ENCODE measurements at places on chromosomes 5 and 9.

DNA sequence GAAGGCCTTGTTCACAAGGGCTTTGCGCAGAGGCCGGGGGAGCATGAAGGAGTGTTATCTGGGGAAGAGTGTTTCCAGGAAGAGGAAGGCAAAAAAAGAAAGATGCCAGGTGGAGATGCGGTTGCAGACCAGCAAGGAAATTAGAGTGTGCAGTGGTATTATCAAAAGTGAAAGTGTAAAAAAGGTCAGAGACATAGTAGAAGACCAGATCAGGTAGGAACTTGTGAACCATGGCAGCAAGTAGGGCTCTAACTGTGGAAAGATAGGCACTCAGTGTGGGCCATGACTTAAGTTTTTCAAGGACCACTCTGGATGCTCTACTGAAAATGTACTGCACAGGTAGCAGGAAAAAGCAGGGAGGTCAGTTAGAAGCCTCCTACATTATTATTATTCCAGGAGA, 90.1 kb upstream of the SPOCK1 start:
- H3K4me3 ChIP-seq: no peak overlapping the region
- H3K4me1 ChIP-seq: no peaks in the 10 kb centered on the region
- H3K27me3 ChIP-seq: no peaks in the 10 kb centered on the region
- no peak overlapping the region for H3K27ac ChIP-seq
- no peak for DNase-seq

- peaks cover 21% of the 10 kb centered on the region for H3K4me1 ChIP-seq
- no peaks in the 10 kb centered on the region for H3K27me3 ChIP-seq
- peak; percentile 58 for DNase-seq
- peak overlapping the region; percentile 99 for H3K4me3 ChIP-seq
- H3K27ac ChIP-seq: peak overlapping the region; percentile 94
- no peaks in the 10 kb centered on the region for H3K36me3 ChIP-seq
Measured at GRCh38 chr5:154756009-154756867, 1.1 kb downstream of the LARP1 start.

DNA sequence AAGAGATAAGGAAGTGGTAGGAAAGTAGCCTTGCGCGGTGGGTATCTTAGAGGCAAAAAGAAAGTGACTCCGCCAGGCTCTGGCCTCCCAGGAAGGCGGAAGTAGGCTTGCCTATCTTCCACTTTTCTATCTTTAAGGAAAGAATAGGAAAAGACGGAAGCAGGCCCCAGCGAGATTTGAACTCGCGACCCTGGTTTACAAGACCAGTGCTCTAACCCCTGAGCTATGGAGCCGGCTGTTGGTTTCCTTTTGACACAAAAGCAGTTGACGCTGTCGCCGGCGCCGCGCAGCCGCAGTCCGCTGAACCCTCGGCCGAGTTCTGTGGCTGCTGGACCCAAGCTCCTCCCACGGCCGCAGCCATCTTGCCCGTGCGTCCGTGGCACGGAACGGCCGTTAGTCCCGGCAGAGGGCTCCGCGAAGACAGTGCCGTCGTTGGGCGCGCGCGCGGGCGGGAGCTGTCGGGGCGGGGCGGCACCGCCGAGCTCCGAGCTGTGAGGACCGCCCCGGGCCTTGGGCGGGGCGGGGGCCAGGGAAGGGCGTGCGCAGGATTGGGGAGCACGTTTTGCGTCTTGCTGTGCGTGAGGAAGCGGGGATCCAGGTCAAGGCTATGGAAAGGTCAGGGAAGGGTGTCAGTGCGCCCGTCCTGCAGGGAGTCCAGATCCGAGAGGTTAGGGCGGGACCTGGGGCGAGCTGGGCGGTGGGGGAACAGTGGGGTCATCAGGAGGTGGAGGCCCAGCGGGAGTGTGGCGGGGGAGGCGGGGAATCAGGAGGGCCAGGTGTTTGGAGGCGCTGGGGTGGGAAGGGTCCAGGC, 13.3 kb downstream of the TRIM7 start:
- peak overlapping the region; percentile 94 for H3K27ac ChIP-seq
- no peaks in the 10 kb centered on the region for H3K36me3 ChIP-seq
- peak; percentile 96 for DNase-seq
- peak overlapping the region; percentile 86 for H3K4me3 ChIP-seq

DNA sequence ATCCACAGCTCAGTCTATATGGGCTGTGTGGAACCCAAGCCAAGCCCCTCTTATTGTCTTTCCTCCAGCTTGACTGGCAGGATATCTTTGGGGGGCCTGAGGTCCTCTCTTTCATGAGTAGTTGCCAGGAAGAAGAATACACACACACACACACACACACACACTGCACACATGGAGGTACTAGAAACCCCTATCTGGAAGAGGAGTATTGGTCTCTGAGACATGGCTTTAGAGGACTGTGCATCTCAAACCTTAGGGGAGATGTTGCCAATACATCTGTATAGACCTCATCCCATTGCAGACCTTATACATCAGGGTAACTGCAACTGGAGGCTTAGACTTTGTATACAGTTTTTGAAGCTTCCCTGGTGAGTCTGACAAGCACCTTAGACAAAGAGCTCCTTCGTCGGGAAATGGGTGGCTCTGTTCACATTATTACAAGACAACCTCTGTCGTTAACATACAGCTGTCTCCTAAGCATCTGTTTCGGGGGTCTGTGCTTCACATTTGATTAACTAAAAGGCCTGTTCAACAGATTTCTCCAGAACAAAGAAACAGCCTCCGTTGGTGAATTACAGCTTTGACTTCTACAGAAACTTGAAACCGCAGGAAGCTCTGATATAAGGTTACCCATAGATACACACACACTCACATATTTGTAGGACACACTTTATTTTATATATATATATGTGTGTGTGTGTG, 5.5 kb upstream of the ENTREP1 start:
- H3K4me3 ChIP-seq: no peak overlapping the region
- H3K4me1 ChIP-seq: no peaks in the 10 kb centered on the region
- DNase-seq: no peak
- H3K27ac ChIP-seq: no peak overlapping the region
- no peaks in the 10 kb centered on the region for H3K27me3 ChIP-seq

GRCh38 chr5:143404416-143405062, 1.1 kb upstream of the NR3C1 start:
- H3K27ac ChIP-seq: peak overlapping the region; percentile 96
- no peaks in the 10 kb centered on the region for H3K4me1 ChIP-seq
- H3K36me3 ChIP-seq: no peaks in the 10 kb centered on the region
- H3K27me3 ChIP-seq: no peaks in the 10 kb centered on the region
- H3K4me3 ChIP-seq: peak overlapping the region; percentile 90
- DNase-seq: peak; percentile 64

DNA sequence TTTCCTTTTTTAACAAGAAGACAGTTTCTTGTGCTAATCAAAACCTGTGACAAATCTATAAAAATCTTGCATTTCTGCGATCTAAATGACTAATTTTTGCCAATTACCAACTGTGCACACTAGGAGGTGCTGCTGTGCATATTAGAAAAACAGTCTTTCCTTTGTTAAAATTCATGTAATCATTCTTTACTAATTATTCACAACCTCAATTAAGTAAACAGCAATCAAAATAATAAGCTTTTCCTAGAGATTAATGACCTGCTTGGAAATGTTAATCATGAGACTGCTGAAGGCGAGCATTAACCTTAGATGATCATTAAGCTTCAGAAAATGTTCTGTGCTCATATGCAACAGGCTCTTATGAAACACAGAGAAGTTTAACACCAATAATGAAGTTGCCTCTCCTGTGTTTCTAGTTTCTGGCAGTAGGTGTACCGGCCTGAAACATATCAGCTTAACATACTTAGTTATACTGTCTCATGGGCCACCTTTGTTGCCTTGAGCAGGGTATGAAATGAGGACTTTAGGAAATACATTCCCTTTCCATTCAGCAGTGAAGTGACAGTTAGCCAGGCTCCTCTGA, 17.7 kb downstream of the RFESD start:
- no peak for DNase-seq
- no peaks in the 10 kb centered on the region for H3K36me3 ChIP-seq

DNA sequence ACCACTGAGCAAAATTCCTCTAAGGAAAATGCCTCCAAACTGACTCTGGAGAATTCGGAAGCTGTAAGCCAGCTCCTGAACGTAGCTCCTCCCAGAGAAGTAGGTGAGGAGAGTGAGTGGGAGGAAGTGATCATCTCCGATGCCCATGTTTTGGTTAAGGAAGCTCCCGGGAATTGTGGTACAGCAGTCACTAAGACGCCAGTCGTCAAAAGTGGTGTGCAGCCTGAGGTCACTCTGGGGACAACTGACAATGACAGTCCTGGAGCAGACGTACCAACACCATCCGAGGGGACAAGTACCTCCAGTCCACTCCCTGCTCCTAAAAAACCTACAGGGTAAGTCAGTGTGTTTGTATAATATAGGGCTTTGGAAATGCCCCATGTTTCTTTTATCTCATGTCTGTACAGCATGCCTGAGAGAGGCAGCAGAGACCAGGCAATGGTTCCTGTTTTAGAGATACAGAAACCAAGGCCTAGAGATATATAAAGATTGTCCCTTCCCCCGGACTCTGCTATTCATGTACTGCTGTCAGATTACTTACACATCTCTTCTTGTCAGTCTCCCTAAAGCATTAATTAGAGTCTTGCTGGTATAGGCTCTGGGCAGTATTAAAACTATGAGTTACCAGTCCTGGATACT, 23.9 kb downstream of the HMGXB3 start:
- peak overlapping the region; percentile 86 for H3K27ac ChIP-seq
- no peaks in the 10 kb centered on the region for H3K27me3 ChIP-seq
- DNase-seq: peak; percentile 46
- H3K36me3 ChIP-seq: peaks cover 7% of the 10 kb centered on the region
- H3K4me3 ChIP-seq: no peak overlapping the region

- no peaks in the 10 kb centered on the region for H3K27me3 ChIP-seq
- H3K27ac ChIP-seq: no peak overlapping the region
- no peaks in the 10 kb centered on the region for H3K36me3 ChIP-seq
- H3K4me3 ChIP-seq: no peak overlapping the region
- DNase-seq: no peak
- H3K4me1 ChIP-seq: no peaks in the 10 kb centered on the region
Measured at GRCh38 chr5:144404672-144405071, 234.0 kb downstream of the KCTD16 start.

- no peak for DNase-seq
- no peak overlapping the region for H3K27ac ChIP-seq
- H3K4me1 ChIP-seq: no peaks in the 10 kb centered on the region
- no peaks in the 10 kb centered on the region for H3K36me3 ChIP-seq
Measured at GRCh38 chr5:75433814-75434506, 77.5 kb downstream of the CERT1 start.

DNA sequence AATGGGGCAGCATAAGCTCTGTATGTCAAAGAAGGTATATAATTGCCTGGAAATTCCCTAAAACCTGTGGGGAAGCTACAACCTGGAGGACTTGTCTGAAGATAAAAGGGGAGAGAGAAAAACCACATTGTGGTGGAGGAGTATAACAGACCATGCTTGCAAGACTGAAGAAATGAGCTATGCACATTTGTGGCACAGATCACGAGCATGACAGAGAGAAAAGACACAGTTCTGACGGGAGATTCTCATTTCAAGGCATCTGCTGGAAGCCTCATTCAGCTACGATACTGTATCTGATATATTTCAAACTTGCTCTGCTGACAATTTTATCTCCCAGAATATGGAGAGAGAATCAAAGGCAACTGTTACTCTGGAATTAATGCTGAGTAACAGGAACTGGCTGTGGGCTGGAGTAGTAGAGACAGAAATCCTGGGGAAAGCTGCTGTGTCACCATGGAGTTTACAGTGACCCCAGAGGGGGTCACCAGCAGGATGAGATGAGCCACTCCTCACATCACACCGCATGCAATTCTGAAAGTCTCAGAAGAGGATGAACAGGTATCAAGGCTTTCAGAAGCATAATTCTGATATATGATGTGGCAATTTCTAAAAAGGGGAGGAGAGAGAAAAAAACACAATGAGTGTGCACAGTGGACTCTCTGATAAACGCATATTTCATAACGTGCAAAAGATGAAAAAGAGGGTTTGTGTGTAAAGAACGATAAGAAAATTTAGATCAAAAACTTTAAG, 528.8 kb downstream of the IRX1 start:
- H3K36me3 ChIP-seq: no peaks in the 10 kb centered on the region
- no peak for DNase-seq
- no peaks in the 10 kb centered on the region for H3K27me3 ChIP-seq
- no peak overlapping the region for H3K4me3 ChIP-seq
- H3K27ac ChIP-seq: no peak overlapping the region
- H3K4me1 ChIP-seq: no peaks in the 10 kb centered on the region

DNA sequence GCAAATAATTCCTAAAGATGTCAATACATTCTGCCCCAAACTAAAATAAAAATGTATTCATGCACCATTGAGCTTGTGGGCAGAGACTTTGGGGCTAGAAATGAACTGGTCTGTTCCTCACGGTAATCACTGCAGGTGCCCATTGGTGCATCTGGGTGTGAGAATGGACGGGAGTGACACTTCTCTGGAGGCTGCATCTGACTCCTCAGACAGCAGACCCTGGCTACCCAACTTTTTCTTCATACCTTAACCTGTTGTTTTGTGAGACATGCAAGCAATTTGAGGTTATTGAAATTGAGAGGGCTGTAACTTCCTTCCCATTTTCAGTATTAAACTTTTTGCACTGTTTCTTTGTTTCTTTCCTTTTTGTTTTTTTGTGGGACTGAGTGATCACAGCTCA, 333.4 kb downstream of the ICE1 start:
- H3K27me3 ChIP-seq: no peaks in the 10 kb centered on the region
- no peak overlapping the region for H3K4me3 ChIP-seq
- no peaks in the 10 kb centered on the region for H3K36me3 ChIP-seq
- no peaks in the 10 kb centered on the region for H3K4me1 ChIP-seq
- no peak overlapping the region for H3K27ac ChIP-seq

GRCh38 chr5:92801911-92802310, 779.1 kb downstream of the NR2F1-AS1 start:
- no peak overlapping the region for H3K4me3 ChIP-seq
- H3K4me1 ChIP-seq: no peaks in the 10 kb centered on the region
- H3K27me3 ChIP-seq: no peaks in the 10 kb centered on the region
- H3K36me3 ChIP-seq: no peaks in the 10 kb centered on the region
- no peak overlapping the region for H3K27ac ChIP-seq
- no peak for DNase-seq

DNA sequence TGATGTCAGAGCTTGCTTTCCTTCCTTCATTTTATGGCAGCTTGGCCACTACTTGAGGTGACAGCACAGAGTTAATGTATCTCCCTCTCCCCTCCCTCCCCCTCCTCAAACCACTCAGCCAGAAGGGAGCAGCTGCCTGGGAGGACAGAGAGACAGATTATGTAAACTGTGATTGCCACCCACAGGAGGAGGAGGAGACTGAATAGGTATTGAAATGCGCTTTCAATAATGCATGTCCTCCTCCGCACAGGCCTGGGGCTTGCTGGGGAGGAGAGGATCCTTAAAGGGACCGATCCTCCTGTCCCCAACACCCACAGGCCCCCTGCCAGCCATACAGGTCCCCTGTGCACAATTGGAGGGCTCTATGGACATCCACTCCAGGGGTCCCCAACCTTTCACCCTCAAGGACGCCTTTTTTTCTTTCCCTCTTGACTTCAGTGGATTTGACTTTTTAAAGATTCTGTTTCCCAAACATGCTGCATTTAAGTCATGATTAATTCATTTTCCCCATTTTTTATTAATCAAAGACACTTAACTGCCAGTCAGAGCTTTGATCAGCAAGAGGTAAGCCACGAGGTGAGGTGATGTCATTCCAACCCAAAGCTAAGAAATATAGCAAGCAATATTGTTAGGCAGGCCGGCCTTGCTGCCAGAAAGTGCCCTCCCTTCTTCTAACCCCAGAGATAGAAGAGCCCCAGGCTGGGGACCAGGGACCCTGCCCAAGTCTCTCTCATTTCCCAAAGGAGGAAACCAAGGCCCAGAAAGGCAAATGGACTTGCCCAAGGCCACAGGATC, 47.5 kb upstream of the CPLX2 start:
- no peak overlapping the region for H3K4me3 ChIP-seq
- no peaks in the 10 kb centered on the region for H3K27me3 ChIP-seq
- H3K27ac ChIP-seq: no peak overlapping the region
- H3K36me3 ChIP-seq: no peaks in the 10 kb centered on the region

GRCh38 chr9:70986984-70987383, 134.4 kb downstream of the TRPM3 start:
- DNase-seq: no peak
- H3K36me3 ChIP-seq: no peaks in the 10 kb centered on the region
- H3K27me3 ChIP-seq: no peaks in the 10 kb centered on the region
- H3K4me3 ChIP-seq: no peak overlapping the region
- no peak overlapping the region for H3K27ac ChIP-seq
- H3K4me1 ChIP-seq: no peaks in the 10 kb centered on the region

Data from breast epithelium (tissue), 4 donors.